ENCODE measurements at places on chromosomes 5 and 9.

DNA sequence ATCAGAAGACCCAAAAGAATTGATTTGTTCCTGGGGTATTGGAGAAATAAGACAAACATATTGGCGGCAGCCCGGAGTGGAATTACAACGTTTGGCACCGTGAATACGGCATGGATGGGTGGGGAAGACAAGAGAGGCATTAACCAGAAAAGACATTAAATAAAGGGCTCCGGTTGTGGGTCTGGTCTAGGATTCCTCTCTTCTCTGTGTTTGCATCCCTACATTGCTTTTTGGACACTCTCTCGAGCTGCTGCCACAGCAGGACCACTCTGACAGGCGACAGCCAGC, 138.7 kb upstream of the PALM2AKAP2 start:
- no peak for DNase-seq

DNA sequence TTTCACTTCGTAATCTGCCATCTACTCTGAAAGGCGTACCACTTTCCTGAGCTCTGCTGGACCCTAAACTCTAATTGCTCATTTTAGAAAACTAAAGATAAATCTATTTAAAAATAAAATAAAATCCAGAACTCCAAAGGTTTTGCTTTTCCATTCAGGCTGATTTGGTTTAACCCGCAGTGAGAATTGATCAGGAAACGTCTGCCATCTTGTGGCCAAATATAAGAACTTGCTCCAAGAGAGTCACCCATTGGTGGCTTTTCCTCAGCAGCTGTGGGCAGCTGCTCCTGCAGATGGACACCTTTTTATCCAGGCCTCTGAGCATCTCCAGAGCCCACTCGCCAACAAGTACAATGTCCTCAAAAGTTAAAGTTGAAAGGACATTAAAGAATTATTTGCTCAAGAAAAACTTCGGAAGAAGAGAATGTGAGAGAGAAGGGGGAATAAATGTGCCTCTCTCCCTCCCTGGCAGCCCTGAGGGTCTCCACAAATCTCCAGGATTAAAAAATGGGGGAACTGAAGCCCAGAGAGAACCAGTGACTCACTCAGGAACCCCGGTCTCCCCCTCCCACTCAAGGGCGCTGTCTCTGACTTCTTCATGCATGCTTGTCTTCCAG, 4.1 kb downstream of the SAXO1 start:
- no peak for DNase-seq

DNA sequence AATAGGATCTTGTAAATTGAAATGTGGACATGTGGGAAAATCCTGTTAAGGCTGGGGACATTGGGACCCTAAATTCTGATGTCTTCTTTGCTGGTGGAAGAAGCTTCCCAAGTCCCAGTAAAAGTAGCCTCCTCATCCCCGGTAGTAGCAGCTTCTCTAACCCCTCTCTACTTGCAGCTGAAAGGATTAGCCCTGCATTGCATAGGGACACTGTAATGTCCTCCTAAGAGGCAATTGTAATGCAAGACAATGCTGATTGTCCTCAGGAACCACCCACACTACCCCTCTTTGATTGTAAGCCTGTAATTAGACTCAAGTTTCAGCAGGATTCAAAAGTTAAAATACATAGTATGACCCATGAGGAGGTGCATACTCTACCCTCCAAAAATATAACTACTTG, 1938.4 kb upstream of the C9orf72 start:
- DNase-seq, result no peak

- no peak for DNase-seq
These were observed 12.5 kb upstream of the SHB start for GRCh38 chr9:38081356-38082108.

- DNase-seq, result no peak
These were observed 30.1 kb upstream of the LPAR1 start for GRCh38 chr9:111068383-111068730.

DNA sequence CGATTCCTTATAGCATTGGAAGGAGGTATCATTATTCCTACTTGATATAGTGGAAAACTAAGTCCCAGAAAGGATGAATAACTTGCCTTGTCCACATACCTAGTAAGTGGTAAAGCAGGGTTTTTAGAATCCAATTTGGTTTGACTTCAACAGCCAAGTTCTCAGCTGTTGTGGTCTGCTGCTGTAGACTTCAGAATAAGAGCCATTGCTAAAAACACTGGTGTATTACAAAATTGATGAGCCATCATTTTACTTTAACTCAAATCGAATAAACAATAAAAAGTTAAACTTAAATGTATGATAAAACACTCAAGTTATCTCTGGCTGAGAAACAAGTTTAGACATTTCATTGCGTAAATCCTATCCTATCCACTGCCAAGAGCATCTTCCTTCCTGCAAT, 610.8 kb downstream of the TLE1 start:
- DNase-seq, result no peak

- DNase-seq, result no peak
These were observed 169.5 kb downstream of the ZNF608 start for GRCh38 chr5:124576848-124577409.

DNA sequence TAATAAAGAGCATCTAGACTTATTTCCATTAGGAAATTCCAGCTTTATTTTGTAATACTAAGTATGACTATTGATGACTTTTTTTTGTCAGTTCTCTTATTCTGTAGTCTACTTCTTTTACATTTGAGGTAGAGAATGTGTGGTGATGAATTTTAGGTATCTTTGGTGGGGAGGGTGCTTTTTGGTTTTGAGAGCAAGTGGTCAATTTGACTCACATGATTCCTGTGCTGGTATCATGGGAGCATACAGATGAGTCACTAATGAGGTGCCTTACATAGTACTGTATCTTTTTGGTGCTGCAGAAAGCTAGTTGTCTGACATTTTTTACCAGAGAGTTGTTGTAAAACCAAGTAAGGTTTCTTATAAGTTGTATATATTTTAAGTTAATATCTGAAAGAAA, 35.3 kb downstream of the ERBIN start:
- no peak for DNase-seq

All from stimulated activated CD4-positive, alpha-beta T cell treated with anti-CD3 and anti-CD28 coated beads, Interleukin-1b, Interleukin-23, amount 100 ng/mL, for 24 hours (primary cell).